ENCODE measurements at places on chromosomes 7 and 10.

DNA sequence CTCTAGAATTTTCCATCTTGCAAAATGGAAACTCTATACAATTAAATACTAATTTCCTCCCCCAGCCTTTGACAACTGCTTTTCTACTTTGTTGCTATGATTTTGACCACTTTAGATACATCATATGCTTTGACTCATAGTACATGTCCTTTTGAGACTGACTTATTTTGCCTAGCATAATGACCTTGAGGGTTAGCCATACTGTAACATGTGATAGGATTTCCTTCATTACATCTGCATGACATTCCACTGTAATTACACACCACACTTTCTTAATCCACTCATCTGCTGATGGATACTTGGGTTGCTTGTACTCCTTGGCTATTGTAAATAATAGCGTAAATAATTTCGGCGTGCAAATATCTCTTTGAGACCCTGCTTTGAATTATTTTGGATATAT lies 127.7 kb downstream of the JAZF1 start:
- no peak for DNase-seq

GRCh38 chr10:97733256-97733655 lies 3.7 kb upstream of the ZFYVE27 start:
- no peak for DNase-seq

GRCh38 chr7:140062118-140062527 lies 628 bp downstream of the PARP12 start:
- DNase-seq = no peak

DNA sequence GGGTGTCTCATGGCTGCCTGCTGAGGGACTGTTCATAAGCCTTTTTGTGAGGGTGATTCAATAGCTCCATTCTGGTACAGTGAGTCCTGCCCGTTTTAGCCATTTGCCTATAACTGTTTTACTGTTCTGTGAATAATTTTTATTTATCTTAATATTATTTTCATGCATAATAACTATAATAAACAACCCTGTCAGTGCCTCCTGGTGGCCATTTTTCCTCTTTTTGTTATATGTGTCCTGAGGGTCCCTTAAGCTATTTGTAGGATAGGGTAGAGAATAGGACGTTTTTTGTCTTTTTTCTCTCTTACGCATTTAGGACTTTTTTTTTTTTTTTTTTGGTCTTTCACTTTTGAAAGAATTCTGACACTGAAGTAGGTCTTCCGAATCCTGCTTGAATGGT lies 2.9 kb downstream of the C1QL3 start:
- no peak for DNase-seq

DNA sequence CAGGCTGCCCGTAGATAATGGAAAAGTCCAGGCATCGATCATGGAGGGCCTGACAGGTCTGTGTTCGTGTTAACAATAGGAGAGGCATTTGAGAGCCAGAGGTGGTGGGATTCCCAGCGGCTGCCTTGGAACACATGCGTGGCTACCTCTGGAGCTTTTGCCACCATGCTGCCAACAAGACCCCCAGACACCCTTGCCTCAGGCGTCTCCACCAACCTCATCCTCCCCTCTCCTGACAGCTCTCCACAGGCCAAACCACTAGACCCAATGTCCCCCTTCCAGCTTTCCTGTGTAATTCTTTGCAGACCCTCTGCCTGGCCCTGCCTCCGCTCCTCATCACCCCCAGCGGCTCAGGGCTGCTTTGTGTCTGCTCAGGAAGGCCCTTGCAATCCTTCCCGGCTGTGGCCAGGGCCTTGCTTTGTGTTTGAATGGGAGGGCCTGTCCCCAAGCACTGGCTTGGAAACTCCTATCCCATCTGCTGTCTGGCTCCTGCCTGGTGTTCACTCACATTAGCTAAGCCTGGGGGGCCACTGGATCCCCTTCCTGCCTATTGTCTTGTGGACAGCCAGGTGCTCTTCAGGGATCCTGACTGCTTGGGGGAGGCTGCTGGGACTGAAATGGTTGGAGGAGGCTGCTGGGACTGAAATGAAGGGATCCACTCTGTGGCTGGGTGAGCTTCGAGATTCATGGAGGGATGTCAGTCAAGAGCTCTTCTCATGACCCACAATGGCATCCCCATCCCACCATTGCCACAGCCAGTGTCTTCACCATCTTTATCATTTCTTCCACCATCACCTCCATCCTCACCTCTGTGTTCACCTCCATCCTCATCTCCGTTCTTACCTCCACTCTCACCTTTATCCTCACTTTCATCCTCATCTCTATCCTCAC lies 60.8 kb upstream of the ELN start:
- DNase-seq = no peak

DNA sequence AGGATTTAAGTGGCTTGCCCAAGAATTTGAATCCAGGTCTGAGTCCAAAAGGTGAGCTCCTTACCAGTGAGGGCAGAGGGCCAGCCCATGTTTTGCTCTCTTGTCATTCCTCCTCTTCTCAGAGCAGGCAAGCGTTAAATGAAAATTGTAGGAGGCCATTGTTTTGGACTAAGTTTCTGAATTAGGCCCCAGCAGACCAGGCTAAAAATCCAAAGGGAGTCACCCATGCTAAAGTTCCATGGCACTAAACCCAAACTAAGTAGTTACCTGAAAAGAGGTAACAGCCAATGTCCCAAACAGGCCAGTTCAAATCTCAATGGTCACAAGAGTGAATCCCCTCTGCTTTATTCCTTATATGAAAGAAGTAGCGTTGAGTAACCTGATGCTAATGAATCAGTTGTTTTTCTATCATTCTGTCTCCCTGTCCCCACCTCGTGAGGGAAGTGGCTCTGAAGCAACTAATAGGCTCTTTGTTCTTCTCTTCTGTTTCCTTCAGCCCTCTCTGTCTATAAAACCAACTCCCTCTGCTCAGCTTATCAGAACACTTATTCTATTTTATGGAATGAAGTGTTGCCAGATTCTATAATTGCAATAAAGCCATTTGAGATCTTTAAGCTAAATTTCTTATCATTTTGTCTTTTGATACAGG lies 17.5 kb upstream of the CDH23 start:
- DNase-seq = no peak

DNA sequence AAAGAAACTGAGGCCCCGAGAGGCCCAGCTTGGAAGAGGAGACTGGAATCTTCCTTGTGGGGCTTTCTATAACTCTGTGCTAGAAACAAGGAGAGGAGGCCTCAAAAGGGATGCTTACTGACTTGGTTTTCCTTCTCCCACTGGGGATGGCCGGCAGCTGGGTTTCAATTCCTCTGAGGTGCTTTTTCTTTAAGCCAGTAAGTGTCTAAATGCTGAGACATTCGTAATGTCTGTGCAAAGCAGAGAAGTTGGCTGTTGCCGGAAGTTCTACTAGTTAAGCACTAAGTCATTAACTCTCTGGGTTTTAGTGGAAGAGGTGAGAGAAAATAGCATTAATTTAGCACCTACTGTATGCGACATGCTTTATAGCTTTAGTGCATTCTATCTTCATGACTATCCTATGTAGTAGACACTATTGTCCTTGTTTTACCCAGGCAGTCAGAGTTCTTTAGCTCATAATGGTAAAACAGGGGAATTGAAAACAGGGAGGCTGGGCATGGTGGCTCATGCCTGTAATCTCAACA lies 135.2 kb downstream of the RGS10 start:
- no peak for DNase-seq

DNA sequence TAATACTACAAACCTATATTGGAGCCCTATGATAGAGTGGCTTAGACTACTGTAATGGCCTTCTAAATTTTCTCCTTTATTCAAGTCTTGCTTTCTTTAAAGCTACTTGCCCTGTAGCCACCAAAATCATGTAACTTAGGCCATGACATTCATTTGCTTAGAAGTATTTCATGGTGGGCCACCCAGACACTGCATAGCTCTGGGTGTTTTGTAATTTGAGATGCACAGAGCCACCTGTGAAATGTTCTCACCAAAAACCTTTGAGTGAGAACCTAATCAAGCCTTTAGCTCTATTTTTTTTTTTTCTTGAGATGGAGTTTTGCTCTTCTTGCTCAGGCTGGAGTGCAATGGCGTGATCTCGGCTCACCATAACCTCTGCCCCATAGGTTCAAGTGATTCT lies 133.6 kb downstream of the RNF216 start:
- DNase-seq = no peak

DNA sequence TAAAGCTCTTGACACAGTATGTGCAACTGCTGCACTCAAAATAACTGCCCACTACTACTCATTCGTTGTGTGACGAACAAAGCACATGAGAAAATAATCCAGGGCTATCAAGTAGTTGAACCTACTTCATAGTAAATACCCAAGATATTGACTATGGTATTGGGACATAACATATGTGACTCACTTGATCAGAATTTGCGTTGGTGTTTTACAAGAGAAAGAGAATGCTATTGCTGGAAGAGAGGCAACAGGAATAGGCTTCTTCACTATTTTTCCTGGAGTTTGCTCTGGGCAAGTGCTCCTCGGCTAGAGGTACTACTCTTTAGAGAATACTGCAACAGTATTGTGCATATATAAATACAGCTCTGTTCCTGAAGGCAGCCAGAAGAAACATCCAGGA lies 2.5 kb downstream of the DGKB start:
- DNase-seq = no peak

GRCh38 chr10:118781541-118781940 lies 26.8 kb upstream of the CACUL1 start:
- no peak for DNase-seq

GRCh38 chr10:83881661-83882060 lies 257.6 kb upstream of the GHITM start:
- no peak for DNase-seq

DNA sequence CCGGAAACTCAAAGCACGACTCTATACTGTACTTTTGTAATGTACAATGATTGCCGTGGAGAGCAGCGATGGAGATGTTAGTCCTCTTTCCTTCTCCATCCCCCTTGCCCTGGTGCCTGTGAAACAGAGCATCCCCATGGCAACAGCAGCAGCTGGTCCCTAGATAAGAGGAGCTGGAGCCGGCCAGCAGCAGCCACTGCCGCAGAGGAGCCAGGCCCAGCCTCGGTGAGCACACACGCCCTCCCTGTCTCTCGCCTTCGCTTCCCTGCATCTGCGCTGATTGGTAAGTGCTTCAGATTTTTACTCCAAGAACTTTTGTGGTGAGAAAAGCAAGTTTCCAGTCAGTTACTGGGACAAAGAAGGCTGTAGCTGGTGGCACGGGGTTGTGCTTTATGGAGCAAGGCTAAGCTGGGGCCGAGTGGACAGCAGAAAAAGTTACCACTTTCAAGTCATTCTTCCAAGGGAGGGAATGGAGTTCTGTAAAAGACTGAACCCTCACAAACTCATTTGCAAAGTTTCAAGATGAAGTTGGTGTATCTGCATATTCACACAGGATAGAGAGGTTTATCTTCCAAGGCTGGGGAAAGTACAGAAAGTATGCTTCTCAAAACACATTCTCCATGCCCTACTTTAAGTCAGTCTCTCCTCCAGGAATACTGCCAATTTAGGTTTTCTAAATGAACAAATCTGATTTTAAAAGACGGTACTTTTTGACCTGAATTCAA lies at the start of gene PPP1R17:
Gene PPP1R17, plus strand, starts transcription at position 192 of the 725 bp plus-strand sequence. CDS start 5,227 bp downstream, outside the sequence.
- no peak for DNase-seq

DNA sequence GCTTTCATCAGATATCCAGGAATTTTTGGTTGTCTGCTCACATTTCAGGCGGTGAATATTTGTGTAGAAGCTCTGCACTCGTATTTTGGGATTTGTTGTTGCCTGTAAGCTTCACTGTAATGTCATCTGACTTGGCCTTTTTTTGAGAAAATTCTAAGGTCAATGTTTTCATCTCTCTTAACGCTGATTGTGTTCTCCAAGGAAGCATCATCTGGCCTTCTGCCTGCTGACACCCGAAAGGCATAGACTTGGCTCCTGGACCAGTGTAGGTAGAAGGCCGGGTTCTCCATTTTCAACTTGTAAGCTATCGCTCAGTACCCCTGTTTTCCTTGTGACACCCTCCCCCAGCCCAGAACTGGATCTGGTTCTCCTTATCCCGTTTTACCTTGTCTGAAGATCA lies 44.2 kb downstream of the SLC13A1 start:
- DNase-seq = no peak

All from hypothalamus (tissue), 51 donors.